ENCODE measurements at places on chromosomes 5 and 9.

DNA sequence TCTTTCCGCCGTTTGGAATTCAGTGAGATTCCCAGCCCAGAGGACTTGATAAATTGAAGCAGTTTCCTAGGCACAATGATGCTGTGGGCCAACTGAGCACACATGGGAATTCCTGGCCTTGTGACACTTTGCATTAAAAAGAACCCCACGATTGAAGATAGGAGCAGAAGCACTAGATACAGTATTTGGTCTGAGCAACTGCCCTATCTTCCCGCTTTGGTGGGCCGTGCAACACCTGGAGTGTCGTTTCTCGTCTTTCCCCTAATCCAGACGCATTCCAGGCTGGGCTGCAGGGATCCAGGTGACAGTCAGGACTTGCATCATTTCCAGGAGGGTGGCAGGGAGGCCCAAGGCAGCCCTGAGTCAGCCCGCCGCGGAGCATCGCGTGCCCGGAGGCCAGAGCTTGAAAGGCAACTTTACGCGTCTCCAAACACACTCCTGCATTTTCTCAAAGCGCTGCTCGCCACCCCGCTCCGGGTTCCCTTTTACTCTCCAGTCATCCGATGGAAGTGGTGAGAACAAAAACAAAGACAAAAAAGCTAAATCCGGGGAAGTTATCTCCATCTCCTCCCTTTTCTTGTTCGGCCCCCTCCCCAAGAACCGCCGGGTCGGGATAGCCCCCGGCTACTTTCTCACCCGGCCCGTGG, 753 bp upstream of the STC2 start:
- DNase-seq = no peak

- DNase-seq = no peak
Observed at GRCh38 chr5:173027905-173028304, 28.2 kb upstream of the CREBRF start.

DNA sequence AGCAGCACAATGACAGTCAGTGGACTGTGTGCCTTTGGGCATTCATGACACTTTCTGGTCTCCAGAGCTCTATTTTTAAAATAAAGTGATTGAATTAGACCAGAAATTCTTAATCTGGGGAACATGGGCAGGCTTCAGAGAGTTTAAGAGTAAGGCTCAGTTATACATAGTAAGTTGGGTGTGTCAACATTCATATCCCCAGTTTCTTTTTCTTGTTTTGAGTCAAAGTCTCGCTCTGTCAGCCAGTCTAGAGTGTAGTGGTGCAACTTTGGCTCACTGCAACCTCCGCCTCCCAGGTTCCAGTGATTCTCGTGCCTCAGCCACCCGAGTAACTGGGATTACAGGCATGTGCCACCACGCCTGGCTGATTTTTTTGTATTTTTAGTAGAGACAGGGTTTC, 13.7 kb upstream of the KIF4B start:
- no peak for DNase-seq

DNA sequence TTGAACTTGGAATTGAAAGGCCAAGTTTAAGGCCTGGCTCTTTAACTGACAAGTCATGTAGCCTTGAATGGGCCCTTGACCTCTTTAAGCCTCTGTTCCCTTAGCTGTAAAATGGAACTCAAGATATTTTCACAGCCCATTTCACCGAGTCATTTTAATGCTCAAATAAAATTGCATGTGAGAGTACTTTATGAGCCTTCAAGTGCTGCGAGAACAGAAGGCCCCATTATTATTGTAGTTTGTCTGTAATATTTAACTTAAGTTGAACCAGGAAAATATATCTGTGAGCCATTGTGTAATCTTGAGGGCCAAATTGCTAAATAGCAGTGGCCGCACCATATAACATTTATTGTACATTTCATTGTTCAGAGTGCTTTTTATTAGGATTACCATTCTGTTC, 249.9 kb downstream of the NTRK2 start:
- DNase-seq = no peak

- DNase-seq = no peak
Observed at GRCh38 chr5:21642312-21642711, 1210.8 kb downstream of the CDH12 start.

GRCh38 chr5:40390281-40391149, 289.2 kb upstream of the PTGER4 start:
- no peak for DNase-seq

GRCh38 chr5:81398741-81399140, 4.8 kb upstream of the ACOT12 start:
- no peak for DNase-seq

DNA sequence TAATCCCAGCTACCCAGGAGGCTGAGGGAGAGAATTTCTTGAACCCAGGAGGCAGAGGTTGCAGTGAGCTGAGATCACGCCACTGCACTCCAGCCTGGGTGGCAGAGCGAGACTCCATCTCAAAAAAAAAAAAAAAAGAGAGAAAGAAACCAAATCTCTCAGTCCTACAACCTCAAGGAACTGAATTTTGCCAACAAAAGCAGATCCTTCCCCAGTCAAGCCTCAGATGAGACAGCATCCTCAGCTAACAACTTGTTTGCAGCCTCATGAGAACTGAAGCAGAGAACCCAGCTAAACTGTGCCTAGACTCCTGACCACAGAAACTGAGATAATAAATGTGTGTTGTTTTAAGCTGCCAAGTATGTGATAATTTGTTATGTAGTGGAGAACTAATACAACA, 7.5 kb upstream of the IL6ST start:
- no peak for DNase-seq

DNA sequence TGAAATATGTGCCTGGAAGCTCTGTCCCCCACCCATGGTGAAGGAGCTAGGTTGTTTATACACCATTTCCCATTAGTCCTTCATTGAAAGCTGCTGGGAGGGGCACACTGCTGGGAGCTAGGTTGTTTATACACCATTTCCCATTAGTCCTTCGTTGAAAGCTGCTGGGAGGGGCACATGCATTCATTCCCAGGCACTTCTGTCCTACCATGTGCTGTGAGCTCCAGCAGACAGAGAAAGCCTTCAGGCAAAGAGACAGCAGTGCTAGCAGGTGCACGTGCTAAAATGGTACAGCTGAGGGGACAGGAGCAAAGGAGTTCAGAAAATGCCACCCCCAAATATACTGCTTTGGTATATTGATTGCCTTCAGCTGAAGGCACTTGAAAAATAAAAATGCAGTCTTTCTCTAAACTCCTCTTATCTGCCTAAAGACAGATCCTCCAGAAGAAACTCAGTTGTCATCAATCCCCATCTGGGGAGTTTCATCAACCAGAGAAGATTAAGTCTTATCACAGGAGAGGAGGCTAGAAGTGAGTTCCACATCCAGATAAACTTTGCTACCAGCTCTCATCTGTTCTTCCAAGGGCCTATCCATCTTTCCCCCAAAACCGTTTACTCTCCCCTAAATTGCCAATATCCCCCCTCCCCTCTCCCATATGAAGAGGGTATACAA, 27.7 kb upstream of the DAPK1 start:
- DNase-seq = no peak

DNA sequence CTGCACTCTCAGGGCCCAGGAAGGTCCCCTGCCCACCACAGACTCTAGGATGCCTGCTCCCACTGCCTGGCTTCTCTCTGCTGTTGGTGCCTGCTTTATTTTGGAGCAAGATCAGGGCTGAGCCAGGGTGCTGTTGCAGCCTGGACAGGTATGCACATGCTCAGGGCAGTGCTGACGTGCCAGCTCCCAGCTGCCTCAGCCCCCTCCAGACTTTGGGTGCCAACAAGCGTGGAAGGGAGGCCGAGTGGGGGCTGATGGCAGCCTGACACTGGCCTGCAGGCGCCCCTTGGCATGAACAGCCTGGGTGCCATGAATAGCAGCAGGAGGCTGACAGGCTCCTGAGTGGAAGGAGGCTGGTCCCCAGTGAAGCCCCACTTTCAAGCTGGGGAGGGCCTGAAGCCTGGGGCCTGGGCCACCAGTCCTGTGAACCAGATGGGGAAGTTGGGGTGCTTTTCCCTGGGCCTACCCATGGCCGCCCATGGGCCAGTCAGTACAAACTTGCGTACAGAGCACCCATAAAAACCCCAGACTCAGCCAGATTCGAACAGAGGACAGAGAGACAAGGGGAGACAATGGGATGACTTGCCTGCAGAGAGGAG, 6.8 kb downstream of the AMBP start:
- no peak for DNase-seq

GRCh38 chr5:156310115-156310514, 16.8 kb upstream of the SGCD start:
- DNase-seq = no peak

GRCh38 chr5:164012371-164012770, 507.0 kb downstream of the MAT2B start:
- no peak for DNase-seq

- DNase-seq = no peak
Observed at GRCh38 chr9:1726993-1727759, 288.0 kb upstream of the SMARCA2 start.

- no peak for DNase-seq
Observed at GRCh38 chr5:116930616-116931015, 356.0 kb upstream of the SEMA6A start.

GRCh38 chr9:129175825-129176633, 2.0 kb downstream of the IER5L start:
- no peak for DNase-seq

- DNase-seq = no peak
Observed at GRCh38 chr5:135392256-135392655, 6.8 kb downstream of the MACROH2A1 start.

GRCh38 chr9:242461-243080, 27.9 kb downstream of the DOCK8 start:
- no peak for DNase-seq

GRCh38 chr5:147388184-147389108, 121.4 kb downstream of the DPYSL3 start:
- DNase-seq = no peak

- no peak for DNase-seq
Observed at GRCh38 chr5:163790497-163790896, 285.1 kb downstream of the MAT2B start.

DNA sequence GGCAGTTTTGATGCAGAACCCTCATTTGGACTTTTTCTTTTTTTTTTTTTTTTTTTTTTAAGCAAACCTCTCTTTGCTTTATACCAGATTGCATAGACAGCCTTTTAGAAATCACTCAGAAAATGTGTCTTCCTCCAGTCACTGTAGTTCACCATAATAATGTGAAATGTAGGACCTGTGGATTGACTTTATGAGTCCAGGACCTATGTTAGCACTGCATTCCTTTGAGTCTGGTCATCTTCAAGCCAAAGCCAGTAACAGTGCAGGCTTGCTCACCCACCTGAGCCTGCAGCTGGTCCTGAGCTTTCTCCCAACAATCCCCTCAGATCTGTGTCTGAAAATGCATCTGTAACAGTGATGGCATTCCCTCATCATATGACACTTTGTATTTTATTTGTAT, 110.7 kb upstream of the NFIL3 start:
- no peak for DNase-seq

DNA sequence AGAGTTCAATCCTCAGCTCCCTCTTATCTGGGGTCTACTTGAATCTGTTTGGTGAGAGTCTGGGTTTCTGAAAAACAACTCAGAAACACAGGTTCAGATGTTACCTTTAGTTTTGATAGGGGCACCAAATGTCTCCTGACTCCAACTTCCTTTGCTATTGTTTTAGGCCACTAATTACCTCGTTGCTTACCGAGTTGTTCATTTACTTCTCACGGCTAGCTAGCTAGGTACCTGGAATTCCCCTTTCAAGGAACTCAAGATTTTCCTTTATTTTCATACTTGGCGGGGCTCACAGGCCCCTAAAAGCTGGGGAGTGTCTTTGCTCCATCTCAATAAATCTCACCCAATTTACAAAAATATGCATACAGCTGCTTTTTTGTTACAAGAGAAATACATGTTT, 111.4 kb downstream of the SLC28A3 start:
- DNase-seq = no peak

GRCh38 chr5:135441350-135441831, 5.8 kb downstream of the DCANP1 start:
- DNase-seq = no peak

GRCh38 chr5:1246711-1247431, 21.7 kb downstream of the SLC6A18 start:
- no peak for DNase-seq

DNA sequence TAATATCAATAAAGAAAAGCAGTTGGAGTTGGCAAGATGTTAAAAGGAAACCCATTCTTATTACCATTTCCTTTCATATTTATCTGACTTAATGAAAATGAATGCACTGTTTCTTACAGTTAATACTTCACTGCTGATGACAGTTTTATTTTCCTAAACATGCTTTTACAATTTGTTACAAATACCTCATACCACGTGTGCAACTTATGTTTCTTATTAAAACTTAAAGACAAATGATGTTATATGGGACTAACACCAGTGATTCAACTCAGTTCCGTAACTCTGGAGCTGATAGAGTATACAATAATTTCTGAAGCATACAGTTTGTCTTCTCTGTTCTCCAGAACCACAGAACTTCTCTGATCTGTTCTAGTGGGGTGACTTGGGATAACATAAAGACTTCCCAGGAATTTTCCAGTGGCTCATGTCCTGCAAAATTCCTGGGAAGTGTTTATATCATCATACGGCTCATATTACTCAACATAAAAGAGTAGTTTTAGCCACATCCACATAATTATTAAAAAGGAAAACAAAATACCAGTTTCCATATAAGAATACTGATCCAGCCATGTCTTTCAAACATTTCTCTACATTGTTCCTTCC, 1259.0 kb upstream of the C9orf72 start:
- no peak for DNase-seq

GRCh38 chr9:125863923-125864322, 116.8 kb downstream of the PBX3 start:
- DNase-seq = no peak

GRCh38 chr5:133967698-133968203, 674 bp downstream of the C5orf15 start:
- DNase-seq = no peak

DNA sequence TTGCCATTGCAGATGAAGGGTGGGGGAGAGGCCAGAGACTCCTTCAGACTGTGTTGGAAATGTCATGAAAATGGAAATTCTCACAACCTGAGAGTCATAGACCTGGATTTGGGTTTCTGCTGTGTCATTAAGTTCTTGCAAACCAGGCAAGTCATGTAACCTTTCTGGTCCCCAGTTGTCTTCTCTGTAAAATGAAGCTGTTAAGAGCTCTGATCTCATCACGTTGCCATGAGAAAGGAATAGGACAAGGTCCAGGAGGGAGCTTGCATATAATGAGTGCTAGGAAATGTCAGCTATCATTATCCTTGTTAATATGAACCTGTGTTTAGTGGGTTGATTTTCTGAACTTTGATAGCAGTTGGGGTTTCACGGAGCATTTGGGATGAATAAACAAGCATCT, 59.1 kb downstream of the FGF1 start:
- no peak for DNase-seq
